ENCODE measurements at places on chromosomes 1 and 21.

- no peak for DNase-seq
These were observed 120.7 kb upstream of the TMPRSS15 start for GRCh38 chr21:18524097-18524880.

DNA sequence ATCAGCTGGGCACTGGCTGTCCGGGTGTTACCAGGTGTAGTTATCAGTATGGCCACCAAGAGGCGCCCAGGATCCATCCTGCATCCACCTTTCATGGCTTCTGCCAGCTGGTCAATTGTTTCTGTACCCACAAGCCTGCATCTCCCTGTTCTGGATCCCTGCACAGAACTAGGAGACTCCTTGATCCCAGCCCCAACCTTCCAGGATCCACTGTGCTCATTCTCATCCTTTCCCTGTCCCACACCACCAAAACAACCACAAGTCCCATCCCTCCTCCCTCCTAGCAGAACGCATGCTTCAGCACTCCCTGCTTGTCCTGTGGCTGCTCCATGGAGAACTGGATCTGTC, 27.2 kb upstream of the FOXE3 start:
- DNase-seq: peak; percentile 25

DNA sequence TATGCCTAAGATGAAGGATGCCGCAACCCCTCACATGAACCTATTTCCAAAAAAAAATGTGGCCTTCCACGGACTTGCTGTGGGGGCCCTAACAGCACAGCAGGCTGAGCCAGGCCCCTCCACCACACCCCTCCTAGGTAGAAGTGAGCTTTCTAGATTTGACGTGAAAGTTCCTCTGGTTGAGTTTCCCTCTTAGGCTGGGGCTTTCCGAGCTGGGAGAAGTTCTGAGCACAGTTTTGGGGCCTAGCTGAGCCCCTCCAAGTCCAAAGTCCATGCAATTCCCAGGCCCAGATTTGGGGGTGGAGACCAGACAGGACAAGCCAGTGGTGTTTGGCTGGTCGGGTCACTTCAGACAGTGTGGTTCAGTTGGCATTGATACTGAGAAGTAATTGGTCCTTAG, 13.8 kb upstream of the PHLDA3 start:
- no peak for DNase-seq

DNA sequence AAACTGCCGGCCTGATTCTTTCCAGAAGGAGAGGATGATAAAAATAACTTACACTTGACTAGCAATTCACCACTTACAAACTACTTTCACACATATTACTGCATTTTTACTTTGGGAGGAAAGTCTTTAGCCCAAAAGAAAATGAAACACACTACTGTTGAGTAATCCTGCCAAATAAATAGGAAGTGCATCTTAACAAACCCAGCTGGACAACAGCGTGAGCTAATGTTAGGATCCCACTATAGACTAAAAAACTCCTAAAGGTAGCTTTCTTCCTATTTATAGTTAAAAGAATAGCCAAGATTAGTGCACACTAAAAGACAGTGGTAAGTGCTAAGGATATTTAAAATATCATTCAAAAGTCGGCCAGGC, 83.8 kb downstream of the HSF2BP start:
- no peak for DNase-seq

GRCh38 chr21:39715804-39716397, 29.1 kb upstream of the IGSF5 start:
- peak; percentile 29 for DNase-seq

GRCh38 chr1:10888291-10888690, 91.8 kb upstream of the CASZ1 start:
- DNase-seq: no peak

DNA sequence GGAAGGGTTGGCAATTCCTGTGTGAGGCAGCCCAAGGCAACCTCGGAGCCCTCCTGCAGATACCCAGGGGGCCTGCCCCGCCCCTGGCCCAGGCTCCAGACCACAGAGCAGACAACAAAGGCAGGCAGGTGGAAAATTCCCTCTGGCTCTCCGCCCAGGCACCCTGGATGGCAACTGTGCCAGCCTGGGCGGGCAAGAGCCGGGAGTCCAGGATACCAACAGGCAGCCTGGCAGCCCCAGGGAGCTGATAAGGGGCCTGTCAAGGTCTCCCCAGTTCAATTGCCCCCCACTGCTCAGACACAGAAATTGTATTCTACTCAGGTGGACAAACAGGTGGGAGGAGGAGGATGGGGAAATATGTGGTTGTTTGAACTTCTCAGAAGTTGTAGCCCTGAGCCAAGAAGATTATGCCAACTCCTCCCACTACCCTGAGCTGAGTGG, 15.4 kb upstream of the GPR37L1 start:
- no peak for DNase-seq

DNA sequence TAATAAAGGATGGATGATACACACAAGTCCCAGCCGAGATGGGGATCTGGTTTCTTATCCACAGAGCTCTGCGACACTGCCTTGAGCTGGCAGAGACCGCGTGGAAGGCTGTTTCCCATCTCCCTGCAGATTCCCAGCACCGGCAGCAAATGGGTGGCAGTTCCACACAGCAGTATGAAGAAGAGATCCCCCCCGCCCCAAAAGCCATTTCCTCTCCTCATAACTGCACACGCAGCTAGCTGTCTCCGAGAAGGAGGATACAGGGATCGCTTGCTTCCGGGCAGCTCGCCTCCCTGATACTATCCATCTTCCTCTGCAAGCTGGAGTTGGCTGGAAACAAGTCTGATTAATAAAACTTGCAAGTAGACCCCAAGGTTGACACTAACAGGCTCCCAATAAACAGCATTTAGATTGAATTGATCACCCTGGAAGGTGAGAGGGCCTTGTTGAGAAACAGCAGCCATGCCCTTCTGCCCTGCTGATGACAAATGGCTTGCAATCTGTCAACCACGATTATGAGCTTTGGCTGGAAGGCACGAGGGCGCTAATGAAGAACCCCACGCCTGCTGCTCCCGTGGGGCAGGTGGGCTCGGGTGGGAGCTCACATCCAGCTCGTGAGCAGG, 642.3 kb downstream of the AJAP1 start:
- no peak for DNase-seq

Measured in CD8-positive, alpha-beta T cell (primary cell).